ENCODE measurements at places on chromosomes 5 and 9.
A peak's percentile ranks its signal among the peaks of the same experiment; 100 is the strongest.

- peak; percentile 26 for DNase-seq
Measured at GRCh38 chr9:128088253-128088945, 20.4 kb downstream of the SLC25A25 start.

DNA sequence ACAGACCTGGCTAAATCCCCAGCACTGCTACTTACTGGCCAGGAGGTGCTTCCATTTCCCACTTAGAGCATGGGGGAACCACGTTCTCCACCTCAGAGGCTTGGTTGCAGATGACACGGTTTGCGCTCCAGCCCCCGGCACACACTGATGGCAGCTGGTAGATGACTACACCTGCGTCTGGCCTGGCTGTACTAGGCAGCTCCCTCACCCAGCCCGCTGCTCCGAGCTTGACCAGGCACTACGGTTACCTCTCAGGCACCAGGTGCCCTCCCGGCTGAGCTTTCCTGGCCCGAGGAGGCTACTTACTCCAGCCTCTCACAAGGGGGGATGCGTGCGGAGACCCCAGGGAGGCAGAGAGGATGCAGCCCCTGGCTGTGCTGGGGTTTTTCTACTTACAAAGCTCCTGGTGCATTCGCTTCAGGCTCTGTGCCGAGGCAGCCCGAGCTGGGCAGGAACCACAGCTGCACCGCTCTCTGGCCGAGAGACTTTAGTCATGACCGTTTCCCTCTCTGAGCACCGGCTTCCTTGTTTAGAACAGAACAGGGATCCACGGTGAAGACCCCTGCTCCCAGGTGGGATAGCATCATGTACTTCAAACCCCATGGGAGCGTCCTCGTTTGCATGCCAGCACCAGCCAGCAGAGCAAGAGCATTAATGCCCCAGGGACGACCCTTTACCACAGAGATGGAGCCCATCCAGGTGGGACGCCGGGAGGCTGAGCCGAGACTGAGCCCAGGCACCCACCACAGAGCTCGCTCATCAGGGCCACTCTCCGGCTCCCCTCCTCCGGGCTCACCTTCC lies 7.6 kb upstream of the GBGT1 start:
- DNase-seq, result no peak

DNA sequence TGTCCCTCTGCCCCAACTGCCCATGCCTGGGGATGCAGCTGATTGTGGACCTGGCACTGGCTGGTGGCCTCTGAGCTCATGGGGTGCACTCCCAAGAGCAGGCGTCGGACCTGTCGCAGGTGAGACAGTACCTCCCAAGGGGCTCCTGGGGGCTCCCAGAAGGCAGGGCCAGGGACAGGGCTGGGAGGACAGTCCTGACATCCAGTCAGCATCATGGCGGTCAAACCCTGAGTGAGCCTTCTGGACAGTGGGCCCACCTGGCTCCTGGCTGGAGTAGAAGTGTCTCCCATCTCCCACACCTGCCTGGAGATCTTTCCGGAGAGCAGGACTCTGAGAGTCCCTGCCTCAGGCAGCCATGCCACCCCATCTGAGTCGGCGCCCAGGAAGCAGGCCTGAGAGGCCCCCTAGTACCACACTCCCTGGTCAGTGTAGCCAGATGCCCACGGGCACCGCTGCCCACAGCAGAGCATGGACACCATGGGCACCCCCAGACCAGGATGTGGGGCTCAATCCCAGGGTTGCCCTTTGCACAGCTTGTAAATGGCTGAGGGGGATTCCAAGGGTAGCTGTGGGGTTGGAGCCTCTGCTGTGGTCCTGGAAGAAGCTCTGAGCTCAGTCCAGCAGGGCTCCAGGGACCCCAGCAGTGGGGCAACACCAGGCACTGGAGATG lies 6.6 kb downstream of the LCN9 start:
- no peak for DNase-seq

DNA sequence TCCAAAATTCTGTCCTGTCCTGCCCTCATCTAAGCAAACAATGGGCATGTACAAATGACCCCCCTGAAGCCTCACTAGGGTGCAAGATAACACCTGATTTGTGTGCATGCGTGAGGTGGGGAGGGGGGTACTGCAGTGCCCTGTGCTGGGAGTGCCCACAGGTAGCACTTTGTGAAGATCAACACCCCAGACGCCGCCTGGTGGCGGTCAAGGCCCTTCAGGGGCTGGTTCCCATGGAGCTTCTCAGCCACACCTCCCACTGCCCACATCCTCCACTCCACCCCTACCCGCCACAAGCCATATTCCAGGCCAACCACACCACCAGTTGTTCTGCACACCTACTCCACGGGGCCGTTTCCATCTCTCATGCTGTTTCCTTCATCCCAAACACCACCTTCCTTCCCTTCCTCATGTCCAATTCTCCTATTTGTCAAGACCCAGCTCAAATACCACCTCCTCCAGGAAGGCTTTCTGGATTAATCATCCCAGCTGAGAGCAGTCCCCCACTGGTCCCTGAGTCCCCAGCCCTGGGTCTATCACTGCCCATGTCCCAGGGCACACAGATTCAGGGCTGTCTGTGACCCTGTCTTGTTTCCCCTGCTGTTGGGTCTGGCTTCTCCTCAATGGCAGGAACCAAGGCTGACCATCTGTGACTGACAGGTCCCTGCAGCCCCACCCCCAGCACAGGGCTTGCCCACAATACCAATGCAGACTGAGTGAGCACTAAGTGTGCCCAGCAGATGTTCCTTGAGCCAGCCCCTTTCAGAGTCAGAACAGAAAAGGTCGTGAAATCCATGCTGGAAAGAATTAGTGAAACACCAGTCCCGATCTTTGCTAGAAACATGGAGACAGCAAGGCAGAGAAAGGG lies 178.4 kb downstream of the PAX5 start:
- no peak for DNase-seq

DNA sequence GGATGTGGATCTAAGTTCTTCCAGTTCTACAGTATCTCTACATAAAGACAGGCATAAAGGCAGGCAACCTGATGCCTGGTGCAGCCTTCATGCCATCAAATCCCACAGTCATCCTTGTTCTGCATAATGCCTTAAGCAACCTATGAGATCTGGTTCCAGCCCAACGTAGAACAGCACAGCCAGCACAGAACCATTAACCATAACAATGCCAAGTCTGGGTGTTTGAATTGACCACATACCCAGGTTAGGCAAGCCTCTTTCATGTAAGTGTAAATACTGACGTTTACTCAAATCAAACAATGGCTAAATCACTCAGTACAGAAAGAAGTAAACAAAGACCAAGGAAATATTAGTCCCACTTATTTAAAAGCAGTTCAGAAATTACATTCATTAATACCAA lies 195.0 kb downstream of the ADAMTSL1 start:
- DNase-seq, result no peak

DNA sequence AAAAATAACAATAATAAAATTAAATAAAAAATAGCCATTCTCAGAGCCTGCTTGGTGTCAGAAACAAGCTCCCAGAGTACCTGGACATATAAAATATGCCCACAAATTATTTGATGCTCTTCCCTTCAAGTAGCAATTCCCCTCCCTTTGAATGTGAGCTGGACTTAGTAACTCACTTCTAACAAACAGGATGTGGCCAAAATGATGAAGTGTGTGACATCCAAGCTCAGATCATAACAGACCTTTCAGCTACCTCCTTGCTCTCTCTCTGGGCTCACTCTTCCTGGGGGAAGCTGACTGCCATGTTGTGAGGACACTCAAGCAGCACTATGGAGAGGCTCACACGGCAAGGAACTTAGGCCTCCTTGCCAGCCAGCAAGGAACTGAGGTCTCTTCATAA lies 69.0 kb downstream of the SPRY4 start:
- no peak for DNase-seq

- no peak for DNase-seq
Measured at GRCh38 chr5:137666461-137666850, 69.4 kb downstream of the KLHL3 start.

- no peak for DNase-seq
Measured at GRCh38 chr9:132743931-132744479, 73.7 kb downstream of the GTF3C4 start.

GRCh38 chr5:112742424-112742823 lies 4.7 kb downstream of the APC start:
- no peak for DNase-seq

GRCh38 chr5:144458216-144458615 lies 287.5 kb downstream of the KCTD16 start:
- DNase-seq, result no peak

- no peak for DNase-seq
Measured at GRCh38 chr9:14418941-14419937, 105.3 kb upstream of the NFIB start.

- peak; percentile 42 for DNase-seq
Measured at GRCh38 chr9:137320555-137321384, 18.7 kb upstream of the NRARP start.

DNA sequence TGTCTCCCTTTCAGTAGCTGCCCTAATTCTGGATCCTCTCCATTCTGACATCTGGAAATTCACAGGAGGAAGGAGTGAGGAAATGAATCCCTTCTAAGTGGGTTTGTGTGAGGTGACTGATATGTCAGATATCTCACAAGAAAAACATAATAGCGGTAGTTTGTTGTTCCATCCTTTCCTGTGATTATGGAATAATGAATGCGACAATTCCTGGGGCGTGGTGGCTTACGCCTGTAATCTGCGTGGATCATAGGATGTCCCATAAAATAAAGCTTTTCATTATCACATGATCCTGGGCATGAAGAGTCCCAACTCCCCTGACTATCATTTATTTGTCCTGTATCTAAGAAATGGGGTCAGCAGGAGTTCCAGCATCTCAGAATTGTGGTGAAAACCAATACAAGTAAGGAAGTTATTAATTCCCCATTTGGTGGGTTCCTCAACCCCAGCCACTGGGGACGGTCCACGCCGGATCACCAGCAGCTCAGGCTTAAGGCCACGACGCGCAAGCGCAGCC lies 375 bp upstream of the C5orf24 start:
- no peak for DNase-seq

DNA sequence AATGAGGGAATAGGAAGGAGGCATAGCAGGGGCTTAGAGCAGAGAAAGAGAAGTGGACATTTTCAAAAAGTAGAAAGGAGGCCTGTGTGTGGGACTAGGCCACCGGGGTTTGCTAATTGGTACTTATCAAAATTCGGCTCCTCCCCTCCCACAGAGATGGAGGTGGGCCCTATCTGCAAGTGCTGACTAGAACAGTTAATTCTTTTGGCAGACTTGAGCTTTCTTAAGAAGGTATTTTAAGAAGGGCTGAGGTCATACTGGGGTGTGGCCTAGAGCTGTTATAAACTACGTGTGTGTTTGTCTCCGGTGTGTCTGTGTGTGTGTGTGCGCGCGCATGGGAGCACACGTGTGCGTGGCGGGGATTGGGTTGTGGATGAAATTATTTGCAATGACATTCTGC lies 1086.5 kb downstream of the EFNA5 start:
- DNase-seq, result no peak

- DNase-seq, result no peak
Measured at GRCh38 chr5:52825826-52826225, 38.1 kb downstream of the ITGA1 start.

DNA sequence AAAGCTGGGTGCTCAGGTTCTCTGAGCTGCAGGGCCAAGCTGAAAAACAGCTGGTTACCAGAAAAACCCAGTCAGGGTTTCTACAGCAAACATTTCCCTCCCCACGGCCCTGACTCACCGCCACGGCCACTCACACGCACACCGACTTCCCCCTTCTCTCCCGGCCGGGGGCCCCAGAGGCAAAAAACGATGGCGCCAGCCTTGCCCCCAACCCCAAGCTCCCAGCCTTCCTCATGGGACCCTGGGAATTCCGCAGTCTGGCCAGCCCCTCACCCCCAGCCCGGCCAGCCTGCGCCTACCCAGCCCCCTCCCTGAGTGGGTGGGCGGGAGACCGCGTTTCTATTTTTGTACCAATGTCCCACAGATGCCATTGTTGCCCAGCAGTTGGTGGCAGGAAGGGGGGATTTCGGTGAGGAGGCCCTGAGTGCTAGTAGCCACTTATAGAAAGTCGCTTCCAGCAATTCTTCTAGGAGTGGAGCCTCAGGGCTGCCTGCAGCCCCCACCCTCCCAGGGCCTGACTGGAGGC lies 18.4 kb downstream of the ENG start:
- DNase-seq, result no peak

- no peak for DNase-seq
Measured at GRCh38 chr9:92180669-92181181, 65.5 kb upstream of the SPTLC1 start.

GRCh38 chr5:150081541-150082283 lies 4.6 kb downstream of the CSF1R start:
- DNase-seq, result no peak

DNA sequence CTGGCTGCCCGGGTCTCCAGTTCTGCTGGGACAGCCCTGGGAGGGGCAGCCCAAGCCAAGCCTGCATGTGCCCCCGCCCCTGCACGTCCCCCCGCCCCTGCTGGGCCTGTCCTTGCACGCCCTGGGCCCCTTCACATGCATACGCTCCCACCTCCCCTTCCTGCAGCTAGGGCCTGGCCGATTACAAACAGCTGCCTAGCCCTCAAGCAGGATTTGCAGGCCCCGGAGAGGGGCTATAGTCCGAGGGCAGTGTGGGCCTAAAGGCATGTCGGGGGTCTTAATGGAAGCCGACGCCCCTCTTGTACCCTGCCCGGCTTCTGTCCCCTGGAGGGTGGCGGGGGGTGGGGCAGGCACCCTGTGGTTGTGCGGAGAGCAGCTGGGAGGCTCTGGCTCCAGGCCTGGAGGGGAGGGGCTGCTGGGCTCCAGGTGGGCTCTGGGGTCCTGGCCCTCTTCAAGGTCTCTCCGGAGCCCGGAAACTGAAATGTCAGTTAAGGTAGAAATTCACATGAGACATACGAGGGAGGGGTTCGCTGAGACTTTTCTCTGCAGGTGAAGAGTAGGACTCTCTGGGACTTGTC lies 16.9 kb downstream of the COL5A1 start:
- DNase-seq, result no peak

- DNase-seq, result no peak
Measured at GRCh38 chr9:80878556-80878955, 810.8 kb downstream of the TLE1 start.

DNA sequence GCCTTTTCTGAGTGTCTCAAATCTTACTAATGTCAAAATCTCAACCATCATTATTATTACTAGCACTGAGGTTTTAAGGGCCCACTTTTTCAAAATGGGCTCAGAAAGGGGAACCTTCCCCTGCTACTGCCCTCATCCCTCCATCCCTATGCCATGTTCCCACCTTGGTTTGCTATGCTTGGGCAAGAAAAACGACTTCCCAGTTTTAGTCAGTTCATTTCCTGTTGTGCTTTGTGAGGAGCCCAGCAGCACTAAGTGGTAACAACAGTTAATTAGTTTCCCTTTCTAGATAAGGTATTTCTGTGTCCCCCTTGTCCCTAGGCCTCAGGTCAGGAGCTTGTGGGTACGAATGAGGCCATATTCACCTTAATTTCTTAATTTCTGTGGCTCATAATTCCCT lies 595.2 kb downstream of the RAB3C start:
- DNase-seq, result no peak

DNA sequence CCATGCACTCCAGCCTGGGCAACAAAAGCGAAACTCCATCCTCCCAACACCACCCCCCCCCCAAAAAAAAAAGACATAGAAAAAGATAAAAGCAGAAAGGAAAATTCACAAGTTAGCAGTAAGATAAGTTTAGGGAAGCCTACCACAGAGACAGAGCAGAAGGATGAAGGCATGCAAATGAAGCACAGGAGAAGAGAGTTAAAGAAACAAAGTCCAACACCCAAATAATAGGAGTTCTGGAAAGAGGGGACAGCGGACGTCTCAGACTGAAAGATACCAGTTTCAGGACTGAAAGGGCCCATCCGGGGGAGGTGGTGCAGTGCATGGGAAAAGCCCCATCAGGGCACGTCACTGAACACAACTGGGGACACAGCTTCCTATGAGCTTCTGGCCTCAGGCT lies 54.3 kb downstream of the OTULIN start:
- DNase-seq, result no peak

GRCh38 chr5:167546270-167546669 lies 745.2 kb upstream of the WWC1 start:
- no peak for DNase-seq

- no peak for DNase-seq
Measured at GRCh38 chr5:140223567-140223966, 48.6 kb downstream of the CYSTM1 start.
